ENCODE measurements at places on chromosomes 7 and 10. TPM values are rescaled to one million over a fixed set of nuclear protein-coding genes. Genes with fewer than 3 reads are reported as not detected.

GRCh38 chr7:7773334-7774309, 55.2 kb upstream of the RPA3 start:
- no peak for DNase-seq

- DNase-seq, result no peak
These were observed 12.6 kb upstream of the OR6B1 start for GRCh38 chr7:143987513-143987912.

GRCh38 chr10:91681361-91682276, 48.7 kb upstream of the PPP1R3C start:
- DNase-seq, result no peak

DNA sequence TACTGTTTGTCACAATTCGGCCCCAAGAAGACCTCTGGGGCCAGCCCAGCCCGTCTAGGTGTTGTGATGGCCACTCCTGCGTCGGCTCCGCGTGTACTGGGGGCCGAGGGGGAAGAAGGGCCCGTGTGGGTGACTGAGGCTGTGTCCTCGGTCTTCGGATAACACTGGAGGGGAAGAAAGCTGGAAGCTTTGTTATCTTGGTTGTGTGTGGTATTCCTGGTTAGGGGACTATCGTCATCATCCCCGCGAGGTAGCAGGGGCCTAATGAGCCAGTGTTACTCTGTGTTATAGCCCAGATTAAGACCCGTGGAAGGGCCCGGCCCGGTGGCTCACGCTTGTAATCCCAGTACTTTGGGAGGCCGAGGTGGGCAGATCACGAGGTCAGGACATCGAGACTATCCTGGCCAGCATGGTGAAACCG, 854 bp downstream of the MTG1 start:
- DNase-seq, result no peak

Gene GJC3
- 0.29 TPM for total RNA-seq

Data from activated T-cell treated with anti-CD3 and anti-CD28 coated beads, Interleukin-2, amount 50 U/mL, for 4 hours (primary cell).